Renal pelvis (tissue), 12 donors: ENCODE measurements at places on chromosomes 13 and 19.

DNA sequence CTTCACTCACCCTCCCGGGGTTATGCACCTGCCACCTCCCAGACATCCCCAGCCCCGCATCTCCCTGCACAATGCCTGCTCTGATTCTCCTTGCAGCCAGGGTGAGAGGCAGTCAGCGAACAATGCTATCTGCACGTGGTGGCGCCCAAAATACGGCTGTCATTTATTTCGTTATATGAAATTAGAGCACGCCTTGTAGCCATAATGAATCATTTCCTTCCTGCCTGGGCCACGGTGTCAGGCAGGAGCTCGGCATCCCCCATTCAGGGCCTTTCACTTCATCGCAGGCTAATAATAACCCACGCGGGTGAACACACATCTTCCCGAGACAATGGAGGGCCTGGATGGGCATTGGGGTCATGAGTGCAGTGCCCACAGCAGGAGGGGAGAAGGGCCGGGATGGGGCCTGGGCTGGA is 143.8 kb upstream of the ZNF507 start:
- no peak for DNase-seq

DNA sequence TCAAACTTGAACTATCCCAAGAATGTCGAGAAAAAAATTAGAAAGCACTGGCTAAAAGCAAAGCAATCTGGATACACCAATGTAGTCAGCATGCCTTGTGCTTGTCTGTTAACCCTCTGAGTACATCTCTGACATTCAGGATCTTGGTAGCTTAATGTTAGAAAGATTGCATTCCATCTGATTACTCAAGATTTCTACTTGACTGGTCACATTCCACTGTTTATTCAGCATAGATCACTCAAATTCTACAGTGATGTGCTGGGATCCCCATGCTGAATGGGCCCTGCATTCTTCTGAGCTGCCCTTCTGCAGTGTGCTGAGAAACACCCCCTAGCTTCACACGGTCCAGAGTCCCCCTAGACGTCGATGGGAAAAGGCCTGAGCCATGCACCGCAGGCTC is 295.4 kb upstream of the MAB21L1 start:
- no peak for DNase-seq

GRCh38 chr13:107097916-107098315 is 530.0 kb upstream of the ARGLU1 start:
- DNase-seq = no peak

DNA sequence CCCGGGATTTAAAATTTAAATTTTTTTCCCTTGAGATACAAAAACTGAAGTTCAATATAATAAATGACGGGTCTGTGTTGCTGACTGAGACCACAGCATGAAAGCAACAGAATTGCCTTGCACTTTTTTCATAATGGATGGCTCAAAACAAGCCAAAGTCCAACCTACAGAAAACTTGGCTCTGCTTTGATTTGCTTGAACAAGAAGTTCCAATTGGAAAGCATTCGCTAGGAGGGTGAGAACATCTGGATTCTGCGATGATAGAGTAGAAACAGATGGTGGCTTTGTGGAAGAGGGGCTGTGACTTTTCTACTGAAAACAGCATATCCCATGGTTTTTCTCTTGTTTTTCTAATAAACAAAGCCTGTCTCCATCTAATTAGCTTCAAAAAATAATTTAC is 46.4 kb downstream of the THSD1 start:
- peak; percentile 66 for DNase-seq

- no peak for DNase-seq
These were observed 4.8 kb downstream of the STK24 start for GRCh38 chr13:98571955-98572662.

GRCh38 chr19:55620410-55621204 is 3.8 kb downstream of the ZNF784 start:
- no peak for DNase-seq

DNA sequence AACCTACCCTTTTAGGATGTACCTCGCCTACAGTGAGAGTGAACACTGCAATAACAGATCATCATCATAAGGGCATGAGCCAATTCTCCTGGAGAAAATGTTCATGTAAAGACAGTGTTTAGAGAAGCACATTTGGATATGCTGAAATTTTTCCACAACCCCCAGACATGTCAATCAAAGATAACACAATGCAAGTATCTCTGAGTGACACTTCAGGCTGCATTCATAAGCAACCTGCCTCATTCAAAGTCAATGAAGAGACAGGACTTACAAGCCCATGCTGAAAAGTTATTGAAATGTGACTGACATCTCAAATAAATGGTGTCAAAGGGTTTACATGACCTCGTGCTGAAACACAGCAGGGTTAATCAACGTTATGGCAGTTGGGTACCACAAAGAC is 102.0 kb downstream of the PCDH9 start:
- DNase-seq = no peak

GRCh38 chr19:2912306-2912705 is 11.6 kb downstream of the ZNF57 start:
- DNase-seq = no peak
